Right ventricle myocardium superior (tissue), 1 donor: ENCODE measurements at places on chromosomes 16 and 17.

DNA sequence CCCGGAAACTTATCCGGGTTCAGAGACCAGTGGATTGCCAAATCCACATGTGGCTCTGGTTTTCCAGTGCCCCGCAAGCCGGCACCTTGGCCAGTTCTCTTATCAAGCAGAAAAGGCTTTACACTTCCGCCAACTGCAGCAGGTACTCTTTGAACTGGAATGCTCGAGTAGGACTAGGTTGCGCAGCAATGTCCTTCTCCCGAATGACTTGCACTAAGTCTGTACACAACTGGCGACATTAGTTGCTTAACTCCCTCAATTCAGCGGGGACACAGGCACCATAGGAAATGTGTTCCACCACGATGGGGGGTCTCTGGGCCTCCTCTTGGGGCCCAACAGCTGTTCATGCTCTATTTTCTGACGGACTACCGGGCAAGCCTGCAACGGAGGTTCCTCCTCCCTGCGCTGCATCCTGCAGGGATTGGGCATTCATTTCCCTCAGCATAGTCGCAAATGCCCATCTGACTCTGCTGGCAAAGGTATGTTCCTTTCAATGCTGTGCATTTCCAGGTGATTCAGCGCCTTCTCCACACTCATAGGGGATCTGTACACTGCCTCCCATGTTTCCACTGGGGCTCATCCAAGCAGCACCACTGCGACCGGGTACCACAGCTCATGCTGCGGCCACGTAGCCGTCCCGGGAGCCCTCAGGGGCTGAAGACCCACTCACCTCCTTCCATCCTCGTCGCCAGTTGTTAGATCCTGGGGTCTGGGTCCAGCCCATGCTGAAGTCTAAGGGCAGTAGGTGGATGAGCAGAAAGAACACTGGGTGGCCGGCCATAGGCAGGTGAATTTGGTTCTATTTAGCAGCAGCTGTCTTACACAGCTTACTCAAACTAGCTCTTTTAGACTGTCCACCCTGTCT, 34.2 kb upstream of the APPBP2 start:
- DNase-seq, result no peak

DNA sequence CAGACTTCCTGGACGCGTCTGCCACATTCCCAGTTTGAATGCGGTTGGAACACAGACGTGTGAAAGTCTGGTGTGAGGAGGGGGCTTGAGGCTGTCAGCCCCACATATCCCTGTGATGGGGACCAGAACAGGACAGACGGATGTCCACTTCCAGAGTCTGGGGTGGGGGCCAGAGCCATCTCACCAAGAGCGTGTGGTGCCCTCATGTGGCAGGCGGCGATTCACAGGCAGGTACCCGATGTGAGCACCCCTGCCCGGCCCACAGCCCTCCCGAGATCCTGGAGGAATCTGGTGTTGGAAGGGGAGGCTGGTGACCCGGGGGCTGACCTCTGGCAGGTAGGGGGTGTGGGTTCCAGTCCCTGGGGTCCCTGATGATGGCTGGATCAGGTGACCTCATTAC, 51.5 kb downstream of the ENGASE start:
- peak; percentile 54 for DNase-seq

- no peak for DNase-seq
Observed at GRCh38 chr16:9225527-9226316, 134.3 kb downstream of the HAPSTR1 start.

GRCh38 chr17:57488856-57489255, 232.5 kb downstream of the MSI2 start:
- DNase-seq, result peak; percentile 56

GRCh38 chr17:29041571-29041970, 1.4 kb upstream of the PIPOX start:
- no peak for DNase-seq

DNA sequence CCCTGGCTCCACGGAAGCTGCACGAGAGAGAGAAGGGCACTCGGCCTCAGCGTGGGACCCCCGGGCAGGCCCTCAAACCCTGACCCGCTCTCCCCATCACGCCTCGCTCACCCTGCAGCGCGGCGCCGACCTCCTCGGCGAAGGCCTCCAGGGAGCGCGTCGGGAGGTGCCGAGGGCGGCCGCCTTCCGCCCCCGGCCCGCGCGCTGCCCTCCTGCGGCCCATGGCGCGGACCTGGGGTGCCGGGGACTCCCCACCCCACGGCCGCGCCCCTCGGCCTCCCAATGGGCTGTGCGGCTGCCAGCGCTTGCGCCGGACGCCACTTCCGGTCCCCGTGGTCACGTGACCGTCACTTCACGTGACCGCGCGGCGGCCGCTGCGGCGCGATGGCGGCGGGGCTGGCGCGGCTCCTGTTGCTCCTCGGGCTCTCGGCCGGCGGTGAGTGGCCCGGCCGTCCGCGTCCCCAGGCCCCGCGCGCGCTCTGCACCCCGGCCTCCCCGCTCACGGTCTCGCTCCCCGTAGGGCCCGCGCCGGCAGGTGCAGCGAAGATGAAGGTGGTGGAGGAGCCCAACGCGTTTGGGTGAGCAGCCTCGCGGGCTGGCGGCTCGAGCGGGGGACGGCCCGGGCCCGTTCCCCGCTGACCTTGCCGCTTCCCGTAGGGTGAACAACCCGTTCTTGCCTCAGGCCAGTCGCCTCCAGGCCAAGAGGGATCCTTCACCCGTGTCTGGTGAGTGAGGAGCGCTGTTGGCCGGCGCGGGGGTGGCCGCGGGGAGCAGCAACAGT, at the start of the genes GNPTG and TSR3:
TSS of gene GNPTG (plus strand) at position 350 of the 781 bp plus-strand sequence. CDS start at position 385, 35 bp downstream.
TSS of gene TSR3 (minus strand) at position 297 of the 781 bp plus-strand sequence. CDS start at position 223, 74 bp downstream.
- peak; percentile 93 for DNase-seq

DNA sequence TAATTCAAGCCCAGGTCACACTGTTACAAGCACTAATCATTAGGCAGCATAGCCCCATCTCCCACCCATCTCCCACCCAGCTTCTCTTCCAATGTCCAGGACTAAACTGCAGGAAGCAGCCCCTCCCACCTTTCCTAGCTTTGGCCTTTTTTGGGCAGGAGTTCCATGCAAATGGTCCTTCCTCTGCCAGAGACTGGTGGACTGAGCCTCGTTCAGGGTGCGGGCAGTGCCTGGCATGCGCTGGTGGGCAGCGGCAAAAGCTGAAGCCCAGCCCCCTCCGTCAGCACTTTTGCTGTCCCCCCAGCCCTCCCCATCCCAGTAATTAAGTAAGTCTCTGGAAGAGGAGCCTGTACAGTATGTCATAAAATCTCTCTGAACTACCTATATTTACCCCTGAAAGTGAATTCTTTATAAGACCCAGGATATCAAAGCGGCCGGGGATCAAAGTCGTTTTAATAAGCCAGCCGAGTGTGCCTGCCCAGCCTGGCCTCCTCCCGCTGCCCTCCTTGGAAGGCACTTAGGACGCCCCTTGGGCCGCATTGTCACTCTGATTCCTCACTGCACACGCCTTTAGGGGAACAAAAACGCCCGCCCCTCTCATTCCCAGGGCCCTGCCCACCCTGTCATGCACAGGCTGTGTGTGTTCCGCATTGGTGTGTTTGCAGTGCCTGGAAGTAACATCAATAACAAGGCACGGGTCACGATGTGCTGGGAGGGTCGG, 109.9 kb downstream of the IRX5 start:
- DNase-seq, result no peak

- no peak for DNase-seq
Observed at GRCh38 chr16:62386411-62386810, 350.2 kb upstream of the CDH8 start.

- peak; percentile 67 for DNase-seq
Observed at GRCh38 chr16:29158785-29159184, 173.9 kb downstream of the LAT start.

DNA sequence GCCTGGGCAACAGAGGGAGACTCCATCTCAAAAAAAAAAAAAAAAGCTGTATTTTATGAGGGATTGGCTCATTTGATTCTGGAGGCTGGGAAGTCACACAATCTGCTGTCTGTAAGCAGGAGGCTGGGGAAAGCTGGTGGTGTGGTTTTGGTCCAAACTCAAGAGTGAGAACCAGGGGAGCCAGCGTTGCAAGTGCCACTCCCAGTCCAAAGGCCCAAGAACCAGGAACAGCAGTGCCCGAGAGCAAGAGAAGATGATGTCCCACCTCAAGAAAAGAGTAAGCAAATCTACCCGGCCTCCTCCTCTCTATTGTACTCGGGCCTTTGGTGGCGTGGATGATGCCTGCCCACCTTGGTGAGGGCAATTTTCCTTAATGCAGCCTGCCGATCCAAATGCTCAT, 5.7 kb upstream of the NQO1 start:
- no peak for DNase-seq

DNA sequence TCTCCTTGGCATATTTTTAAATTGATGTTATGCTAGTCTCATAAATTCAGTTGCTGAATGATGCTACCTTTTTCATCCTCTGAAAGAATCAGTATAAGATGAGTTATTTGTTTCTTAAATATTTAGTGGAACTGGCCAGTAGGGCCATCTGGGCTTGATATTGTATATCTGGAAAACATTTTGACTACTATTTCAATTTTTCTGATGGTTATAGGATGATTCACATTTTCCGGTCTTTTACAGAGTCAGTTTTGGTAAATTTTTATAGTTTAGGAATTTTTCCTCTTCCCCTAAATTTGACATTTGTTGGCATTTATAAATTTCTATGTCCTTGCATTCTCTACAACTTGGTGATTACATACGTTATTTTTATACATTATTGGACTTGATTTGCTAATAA, 296.3 kb upstream of the AXIN2 start:
- DNase-seq, result no peak

GRCh38 chr17:9221922-9222180, 200.5 kb downstream of the NTN1 start:
- no peak for DNase-seq

DNA sequence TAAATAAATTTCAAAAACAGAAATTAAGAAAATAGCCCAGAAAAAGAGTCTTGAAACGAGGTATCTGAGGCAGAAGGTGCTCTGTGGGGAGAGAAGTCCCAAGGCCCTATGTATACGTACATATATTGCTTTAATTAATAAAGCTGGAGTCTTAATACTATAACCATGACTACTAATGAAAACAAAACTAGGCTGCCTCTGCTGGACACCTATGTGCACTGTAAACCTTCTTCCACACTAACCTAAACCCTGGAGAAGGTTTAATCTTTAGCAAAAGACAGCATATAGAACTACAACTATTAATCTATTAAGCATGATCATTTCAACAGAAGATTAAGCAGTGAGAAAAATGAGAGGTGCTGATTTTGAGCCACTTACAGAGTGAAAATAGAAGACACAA, 153.9 kb upstream of the C17orf78 start:
- DNase-seq, result no peak

- no peak for DNase-seq
Observed at GRCh38 chr16:6096931-6097670, 999.5 kb upstream of the EEF2KMT start.
